ENCODE measurements at places on chromosomes 5 and 9.

DNA sequence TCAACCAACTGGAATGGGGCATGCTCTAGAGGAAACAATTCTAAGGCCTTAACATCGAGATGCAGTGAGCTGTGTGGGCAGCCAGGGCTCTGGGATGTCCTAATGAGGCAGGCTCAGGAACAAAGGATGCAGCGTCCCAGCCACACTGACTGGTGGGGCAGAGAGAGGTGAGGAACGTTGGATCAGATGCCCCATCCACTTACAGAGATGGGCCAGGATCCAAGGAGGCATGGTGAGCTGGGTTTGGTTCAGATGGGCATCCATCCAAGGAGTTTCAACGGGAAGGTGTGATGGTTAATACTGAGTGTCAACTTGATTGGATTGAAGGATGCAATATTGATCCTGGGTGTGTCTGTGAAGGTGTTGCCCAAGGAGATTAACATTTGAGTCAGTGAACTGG, 15.5 kb upstream of the MARCHF6 start:
- no peak for DNase-seq

- no peak for DNase-seq
Measured at GRCh38 chr5:162565-163337, 28.5 kb upstream of the LRRC14B start.

- DNase-seq, result no peak
Measured at GRCh38 chr9:122900791-122901190, 4.4 kb downstream of the RC3H2 start.

DNA sequence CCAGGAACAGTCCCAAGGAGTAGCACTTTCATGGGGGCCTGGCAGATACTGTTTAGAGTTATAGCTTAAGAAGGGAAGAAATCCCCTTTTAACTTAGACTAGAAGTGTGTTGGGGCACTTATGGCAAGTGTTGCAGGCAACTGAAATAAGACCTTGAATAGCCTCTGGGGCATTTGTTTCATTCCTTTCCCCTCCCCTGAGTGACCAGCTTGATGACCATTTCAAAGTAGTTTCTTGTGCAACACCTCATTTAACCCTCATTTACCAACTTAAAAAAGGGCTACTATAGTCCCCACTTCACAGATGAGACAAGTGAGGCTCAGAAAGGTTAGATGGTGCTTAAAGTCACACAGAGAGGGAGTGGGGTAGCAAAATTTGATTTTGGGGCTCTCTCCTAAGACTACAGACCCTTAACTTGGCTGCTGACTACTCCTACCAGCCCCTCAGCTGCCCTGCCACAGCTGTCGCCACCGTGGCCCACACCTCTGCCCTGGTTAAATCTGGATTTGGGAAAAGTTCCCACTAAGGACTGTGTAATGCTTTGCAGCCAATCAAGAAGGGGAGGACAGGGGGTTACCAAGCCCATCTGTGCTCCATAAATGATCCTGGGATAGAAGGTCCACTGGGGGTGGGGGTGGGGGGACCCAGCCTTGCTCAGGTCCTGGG, 5.5 kb downstream of the PDLIM4 start:
- DNase-seq, result no peak

DNA sequence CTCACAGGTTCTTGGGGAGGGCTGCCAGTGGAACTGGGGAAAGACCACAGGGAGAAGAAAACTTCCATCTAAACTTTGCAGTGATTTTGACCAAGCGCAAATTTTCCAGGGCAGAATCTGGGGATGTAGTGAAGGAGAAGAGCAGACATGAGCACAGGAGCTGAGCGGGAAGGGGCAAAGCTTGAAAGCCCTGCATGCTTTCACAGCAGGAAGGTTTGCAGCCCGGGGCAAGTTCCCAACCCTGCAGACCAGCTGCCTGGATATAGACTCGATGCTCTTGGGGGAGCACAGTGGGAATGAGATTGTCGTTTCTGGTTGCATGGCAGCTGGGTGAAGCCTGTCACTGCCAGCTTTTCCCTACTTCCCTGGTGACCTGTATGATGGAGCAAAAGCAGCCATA, 276.8 kb upstream of the RORB start:
- no peak for DNase-seq

Measured in stimulated activated CD8-positive, alpha-beta memory T cell treated with anti-CD3 and anti-CD28 coated beads, Interleukin-4, amount 100 ng/mL, for 1 hour (primary cell).